ENCODE measurements at places on chromosomes 12 and 14.

GRCh38 chr12:82838131-82838551 is 151.4 kb downstream of the TMTC2 start:
- no peak for DNase-seq

DNA sequence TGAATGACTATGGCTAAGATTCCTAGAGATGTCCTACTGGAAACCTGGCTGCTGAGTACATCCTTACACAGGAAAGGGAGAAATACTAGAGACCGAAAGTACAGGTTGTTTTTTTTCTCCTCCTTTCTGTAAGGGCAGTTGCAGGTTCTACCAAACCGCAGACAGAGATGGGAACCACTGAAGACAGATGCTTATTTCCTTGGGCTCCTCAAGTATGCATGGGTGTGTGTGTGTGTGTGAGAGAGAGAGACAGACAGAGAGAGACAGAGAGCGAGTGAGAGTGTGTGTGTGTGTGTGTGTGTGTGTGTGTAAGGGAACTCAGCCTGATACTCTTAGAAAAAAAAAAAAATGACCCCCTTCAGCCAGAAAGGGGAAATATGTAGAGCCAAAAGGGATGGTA is 42.5 kb downstream of the MAP4K5 start:
- DNase-seq = no peak

DNA sequence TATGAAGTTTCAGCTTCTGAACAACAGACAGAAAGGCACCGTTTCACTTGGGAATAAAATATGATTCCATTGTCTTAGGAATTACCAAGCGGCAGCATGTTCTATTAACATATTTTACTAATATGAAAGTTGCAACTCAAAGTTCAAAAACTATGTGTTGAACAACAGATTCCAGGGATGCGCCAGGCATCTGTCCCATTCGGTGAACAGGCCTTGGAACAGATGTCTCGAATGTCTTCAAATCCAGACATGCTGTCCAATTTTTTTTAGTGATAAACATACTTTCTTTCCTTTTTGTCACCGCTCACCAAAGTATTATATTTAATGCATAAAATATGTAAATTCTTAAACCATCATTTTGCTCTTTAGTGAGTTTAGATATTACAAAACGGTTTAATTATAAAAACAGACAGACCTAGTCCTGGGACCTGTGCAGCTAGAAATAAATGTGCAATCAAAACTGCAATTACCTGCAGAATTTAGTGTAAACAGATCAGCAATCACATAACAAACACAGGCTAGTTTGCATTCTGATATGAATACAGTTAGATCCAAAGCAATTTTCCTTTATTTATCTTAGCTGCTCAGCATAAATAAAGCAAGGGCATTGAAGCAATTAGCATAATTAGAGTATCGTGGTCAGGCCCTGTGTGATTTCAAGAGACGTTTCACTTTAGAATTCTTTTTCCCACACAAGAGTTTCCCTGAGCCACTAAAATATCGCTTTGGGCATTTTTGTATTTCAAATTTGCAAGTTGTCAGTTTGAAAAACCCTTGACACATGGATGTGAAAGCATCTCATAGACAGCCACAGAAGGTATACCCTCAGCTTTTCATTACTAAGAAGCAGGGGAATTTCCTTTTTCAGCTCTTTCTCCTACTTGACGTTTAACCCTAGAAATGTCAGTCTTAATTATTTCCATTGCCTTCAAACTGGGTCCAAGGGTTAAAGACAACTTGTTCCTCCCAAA is 420.8 kb downstream of the EGLN3 start:
- no peak for DNase-seq

- DNase-seq = no peak
Observed at GRCh38 chr12:70002097-70002911, 177.3 kb downstream of the MYRFL start.

GRCh38 chr14:50920482-50921230 is 23.6 kb downstream of the PYGL start:
- DNase-seq = no peak

- DNase-seq = no peak
Observed at GRCh38 chr12:27762757-27763156, 17.3 kb upstream of the KLHL42 start.

GRCh38 chr14:24845851-24846250 is 204.1 kb downstream of the STXBP6 start:
- no peak for DNase-seq

- no peak for DNase-seq
Observed at GRCh38 chr12:124087266-124088051, 114.4 kb downstream of the ZNF664 start.

DNA sequence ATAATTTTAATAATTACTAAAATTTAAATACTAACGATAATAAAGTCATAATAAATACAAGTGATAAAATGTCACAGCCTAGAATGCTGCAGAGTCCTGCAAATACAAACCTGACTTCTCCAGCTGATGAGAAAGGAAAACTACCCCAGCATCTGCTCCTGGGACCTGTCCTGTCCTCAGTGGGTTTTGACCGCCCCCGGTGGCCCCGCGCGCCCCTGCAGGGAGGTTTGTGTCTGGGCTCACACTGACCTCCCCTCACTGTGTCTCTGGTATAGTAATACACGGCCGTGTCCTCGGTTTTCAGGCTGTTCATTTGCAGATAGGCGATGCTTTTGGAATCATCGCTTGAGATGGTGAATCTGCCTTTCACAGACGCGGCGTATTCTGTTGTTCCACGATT is 1139.4 kb downstream of the TMEM121 start:
- DNase-seq = peak; percentile 53

DNA sequence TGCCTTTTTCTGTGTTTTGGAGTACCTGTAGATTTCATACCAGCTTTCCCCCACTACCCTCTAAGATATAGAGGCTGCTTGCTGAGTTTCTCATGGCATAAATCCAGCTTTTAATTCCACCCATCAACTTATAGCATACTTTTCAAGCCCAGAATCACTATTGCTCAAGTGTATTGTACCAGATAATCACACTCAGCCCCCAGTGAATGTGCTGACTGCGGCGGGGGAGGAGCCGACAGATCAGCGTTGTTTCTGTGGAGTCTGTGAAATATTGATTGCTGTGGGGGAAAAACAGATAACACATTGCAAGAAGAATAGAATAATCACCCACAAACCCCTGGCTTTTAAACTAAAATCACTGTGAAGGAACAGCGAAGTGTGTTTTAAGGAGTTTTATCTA is 296.1 kb downstream of the TMEM132D start:
- no peak for DNase-seq

DNA sequence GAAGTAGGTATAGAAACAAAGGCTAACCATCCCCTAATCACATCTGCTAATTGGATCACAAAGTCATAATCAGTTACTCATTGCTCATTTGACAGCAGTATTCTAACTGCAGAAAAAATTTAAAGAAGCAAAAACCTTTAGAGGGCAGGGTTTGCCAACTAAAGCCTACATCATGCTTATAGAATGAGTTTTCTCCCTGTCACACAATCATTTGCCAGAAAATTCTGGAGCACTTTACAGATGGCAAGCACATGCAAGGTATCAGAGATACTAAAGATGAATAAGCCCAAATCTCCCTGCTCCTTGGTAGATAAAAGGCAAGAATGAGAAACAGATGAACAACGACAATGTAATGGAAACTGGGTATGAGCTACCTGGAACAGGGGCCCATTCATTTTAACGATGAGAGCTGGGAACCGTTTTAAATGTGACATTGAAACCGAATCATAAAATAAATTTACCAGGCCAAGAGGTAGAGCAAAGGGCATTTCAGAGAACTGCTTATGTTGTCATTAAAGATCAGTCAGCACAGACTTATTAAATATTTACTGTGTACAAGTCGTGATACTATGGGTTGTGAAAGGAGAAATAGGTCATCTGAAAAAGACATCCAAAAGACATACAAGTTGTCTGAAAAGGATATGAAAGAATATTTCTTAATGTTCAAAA is 211.4 kb upstream of the ABCD2 start:
- DNase-seq = no peak

GRCh38 chr14:21795456-21795855 is 121.8 kb upstream of the OR4E1 start:
- no peak for DNase-seq

DNA sequence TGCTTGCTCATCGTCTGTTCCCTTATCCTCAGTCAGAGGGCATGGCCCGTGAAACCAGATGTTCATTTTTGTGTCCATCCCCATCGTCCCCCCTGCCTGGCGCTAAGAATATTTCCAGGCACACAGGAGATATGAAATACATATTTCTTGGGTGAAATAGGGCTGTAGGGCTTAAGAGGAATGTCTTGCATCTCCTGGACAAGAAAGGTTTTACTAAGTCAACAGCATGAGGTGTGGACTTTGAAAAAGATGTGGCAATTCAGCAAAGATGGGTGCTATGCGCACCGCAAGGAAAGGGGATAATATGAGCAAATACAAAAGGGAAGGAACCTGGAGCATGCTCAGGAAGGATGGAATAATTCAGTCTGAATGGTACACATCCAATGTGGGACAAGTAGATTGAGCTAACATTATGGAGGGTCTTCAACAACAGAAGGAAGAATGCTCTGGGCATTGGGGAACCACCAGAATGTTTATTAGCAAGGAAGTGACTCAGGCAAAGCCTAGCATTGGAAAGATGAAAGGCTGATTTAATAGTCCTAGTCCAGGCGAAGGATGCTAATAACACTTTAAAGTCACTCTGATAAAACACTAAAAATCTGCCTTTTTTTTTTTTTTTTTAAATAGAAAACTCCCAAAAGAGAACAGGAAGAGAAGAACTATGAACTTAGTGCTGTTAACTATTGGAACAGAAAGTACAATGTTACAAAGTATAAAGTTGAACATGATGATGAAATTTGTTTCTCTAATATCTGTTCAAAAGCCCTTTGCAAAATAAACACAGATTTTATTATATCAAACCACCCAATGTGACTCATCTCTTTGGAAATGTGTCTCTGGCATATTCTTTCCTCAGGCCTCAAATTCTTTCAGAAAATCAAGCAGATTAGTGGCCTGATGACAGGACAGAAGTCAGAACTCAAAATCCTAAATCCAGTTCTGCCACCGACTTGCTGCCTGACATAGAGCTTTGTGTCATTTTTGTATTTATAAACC is 449.5 kb downstream of the BCAT1 start:
- DNase-seq = no peak

GRCh38 chr14:95663226-95663797 is 22.9 kb upstream of the TCL1B start:
- no peak for DNase-seq

DNA sequence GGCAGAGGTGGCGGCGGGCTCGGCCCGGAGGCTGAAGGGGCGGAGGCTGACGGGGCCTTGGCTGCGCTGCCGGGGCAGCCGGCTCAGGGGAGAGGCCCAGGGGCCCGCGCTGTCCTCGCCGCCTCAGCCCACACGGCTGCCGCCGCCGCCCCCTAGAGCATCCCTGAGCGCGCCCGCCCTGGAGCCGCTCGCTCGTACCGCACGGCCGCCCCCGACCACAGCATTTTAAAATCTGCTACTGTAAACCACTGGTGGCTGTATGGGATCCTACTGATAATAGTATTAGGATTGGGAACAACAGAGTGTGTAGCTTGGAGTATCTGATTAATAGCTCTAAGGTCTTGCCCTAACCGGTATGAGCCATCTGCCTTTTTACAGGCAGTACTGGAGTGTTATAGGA is 22.2 kb upstream of the EDDM3A start:
- no peak for DNase-seq

GRCh38 chr12:7496451-7496850 is 7.1 kb downstream of the CD163 start:
- no peak for DNase-seq
